ENCODE measurements at places on chromosomes 1 and 21.

DNA sequence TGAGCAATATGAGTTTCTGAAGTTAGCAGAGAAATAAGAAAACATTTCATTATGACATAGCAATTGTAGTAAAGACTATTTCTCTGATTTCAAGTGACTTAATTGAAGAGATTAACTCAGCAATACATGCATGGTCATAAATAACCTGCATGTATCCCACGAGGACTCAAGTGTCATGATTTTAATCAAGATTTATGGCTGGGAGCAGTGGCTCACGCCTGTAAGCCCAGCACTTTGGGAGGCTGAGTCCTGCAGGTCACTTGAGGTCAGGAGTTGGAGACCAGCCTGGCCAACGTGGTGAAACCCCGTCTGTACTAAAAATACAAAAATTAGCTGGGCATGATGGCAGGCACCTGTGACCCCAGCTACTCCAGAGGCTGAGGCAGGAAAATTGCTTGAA, 311.9 kb upstream of the PLD5 start:
- no peak for DNase-seq

DNA sequence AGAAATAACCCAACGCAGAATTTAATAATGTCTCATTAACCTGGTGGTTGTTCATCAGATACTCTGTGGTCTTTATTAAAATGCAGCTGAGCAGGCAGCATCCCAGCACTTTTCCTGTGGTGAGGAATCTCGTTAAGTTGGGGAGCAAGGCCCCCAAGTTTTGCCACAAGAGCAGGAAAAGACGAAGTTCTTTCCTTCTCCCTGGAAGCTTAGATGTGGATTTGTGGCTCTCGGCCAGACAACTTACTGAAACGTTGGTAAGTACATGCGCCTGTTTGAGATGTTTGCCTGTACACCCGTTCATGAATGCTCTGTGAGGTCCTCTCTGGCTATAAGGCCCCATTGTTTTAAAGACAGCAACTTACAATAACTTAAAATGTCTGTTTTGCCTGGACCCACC, 34.3 kb upstream of the PDE9A start:
- no peak for DNase-seq

GRCh38 chr1:53306168-53306567, 21.7 kb downstream of the LRP8 start:
- no peak for DNase-seq

DNA sequence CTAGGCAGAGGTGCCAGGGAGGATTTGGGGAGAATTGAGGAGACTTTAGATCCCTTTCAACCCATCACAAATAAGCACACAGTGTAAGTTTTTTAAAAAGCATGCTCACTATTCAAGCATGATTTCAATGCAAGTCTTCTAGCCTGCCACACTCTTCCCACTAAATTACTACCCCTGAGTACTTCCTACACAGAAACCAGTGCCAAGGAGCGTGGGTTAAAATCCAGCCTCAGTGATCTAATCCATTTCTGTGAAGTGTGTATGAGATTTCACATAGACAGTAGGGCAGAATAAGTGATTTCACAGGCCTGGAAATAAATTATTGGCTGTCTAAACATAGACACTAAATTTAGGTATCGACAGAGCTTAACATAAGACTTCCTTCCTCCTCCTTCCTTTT, 142.9 kb upstream of the ATP1B1 start:
- DNase-seq, result no peak

DNA sequence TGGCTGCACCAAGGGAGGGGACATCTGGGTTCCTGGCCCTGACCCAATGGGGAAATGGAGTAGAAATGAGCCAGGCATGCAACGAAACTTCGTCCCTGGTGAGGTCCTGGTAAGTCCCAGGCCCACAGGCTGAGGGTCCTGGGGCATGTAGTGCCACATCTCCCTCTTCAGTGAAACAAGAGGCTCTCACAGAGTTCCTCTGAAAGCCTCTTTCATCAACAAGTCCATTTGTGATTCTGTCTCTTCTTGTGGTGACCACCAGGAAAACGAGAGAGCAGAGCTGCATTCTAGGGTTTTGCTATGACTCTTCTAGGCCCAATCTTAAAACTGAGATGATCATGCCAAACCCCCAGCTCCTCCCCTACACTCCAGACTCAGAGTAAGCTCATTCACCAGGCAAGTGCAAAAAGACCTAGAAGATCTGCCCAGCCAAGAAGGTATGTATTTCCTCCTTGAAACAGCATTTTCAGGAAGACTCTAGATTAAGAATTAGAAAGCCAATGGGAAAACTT, 24.3 kb upstream of the RNF220 start:
- DNase-seq, result no peak

GRCh38 chr1:66357478-66358197, 176.3 kb upstream of the SGIP1 start:
- no peak for DNase-seq

DNA sequence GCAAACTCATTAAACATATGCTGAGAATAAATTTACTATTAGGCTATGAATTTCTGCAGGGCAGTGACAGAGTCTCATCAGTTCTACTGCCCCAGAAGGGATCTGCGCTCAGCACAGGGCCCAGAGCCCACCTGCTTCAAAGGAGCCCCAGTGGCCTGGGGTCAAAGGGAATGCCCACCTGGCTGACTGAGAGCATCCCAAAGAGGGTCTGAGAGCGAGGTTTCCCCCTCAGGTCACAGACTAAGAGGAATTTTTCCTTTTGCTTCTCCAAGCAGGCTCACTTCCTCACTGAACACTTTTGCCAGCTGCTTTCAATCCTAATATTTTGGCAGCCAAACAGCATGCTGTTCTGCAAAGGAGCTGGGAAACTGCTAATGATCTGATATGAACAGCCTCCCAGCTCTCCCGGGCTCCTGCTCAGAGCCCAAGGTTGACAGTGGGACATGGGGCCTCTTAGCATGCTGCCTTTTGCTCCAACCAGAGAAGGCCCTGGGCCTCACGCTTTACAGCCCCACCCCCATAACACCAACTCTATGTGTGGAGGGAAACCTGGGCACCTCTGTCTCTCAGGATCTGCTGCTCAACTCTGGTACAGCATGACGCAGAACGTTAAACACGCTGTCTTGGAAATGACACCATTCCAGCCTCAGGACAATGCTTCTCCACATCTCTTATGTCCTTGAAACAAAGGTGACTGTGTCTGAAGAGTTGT, 70.7 kb upstream of the SYT6 start:
- DNase-seq, result no peak

GRCh38 chr1:2027961-2028583, 8.9 kb downstream of the GABRD start:
- DNase-seq, result no peak

GRCh38 chr21:42286416-42286815, 28.8 kb downstream of the TFF3 start:
- DNase-seq, result no peak

- DNase-seq, result no peak
Observed at GRCh38 chr1:100347009-100347966, 5.0 kb upstream of the CDC14A start.

DNA sequence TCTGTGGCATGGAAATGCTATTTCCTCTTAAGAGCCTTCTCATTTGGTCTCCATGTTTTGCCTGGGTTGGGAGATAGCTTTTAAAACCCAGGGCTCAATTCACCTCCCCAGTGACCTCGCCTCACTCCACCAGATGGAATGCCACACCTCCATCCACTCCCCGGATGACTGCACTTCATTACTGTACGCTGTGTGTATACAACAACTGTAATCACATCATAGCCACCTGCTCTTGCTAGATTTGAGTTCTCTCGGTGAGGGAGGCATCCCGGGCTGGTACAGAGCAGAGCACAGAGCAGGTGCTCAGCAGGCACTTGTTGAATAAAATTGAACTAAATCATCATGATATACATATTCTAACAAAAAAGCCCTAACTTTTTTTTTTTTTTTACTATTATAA, 26.0 kb downstream of the SDE2 start:
- no peak for DNase-seq

GRCh38 chr1:66182551-66183178, 351.3 kb upstream of the SGIP1 start:
- DNase-seq, result no peak

GRCh38 chr1:117011334-117011733, 9.8 kb downstream of the CD101 start:
- no peak for DNase-seq

DNA sequence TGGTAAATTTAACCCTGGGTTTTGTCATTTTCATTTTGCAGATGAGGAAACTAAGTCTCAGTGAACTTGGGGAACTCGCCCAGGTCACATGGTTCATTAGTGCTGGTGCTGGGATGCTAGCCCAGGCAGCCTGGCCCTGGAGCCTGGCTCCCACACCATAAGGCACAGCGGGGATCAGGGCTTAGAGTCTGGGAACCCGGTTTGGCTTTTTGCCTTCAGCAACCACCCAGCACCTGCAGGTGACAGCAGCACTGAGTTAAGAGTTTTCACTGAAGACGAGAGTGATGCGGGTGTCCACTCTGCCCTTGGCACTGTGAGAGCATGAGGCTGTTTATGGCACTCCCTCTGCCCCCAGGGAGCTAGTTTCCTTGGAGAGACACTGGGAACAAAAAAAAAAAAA, 18.4 kb upstream of the CD101 start:
- no peak for DNase-seq

DNA sequence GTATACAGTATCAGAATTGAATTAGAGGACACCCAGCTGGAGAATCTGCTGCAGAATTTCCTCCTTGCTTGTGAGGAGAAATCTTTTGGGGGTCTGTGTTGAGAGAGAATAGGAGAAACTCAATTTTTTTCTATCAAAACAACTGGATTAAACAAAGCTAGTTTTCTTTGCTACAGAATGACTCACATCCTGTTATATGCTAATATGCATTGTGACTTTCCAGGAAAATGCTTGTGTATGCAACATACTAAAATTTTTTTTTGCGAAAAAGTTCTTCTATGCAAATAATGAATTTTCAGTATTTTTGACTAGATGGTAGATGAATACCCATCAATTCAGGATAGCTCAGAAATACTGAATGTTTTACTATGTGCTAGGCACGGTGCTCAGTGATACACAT, 2.2 kb downstream of the VAMP4 start:
- no peak for DNase-seq

DNA sequence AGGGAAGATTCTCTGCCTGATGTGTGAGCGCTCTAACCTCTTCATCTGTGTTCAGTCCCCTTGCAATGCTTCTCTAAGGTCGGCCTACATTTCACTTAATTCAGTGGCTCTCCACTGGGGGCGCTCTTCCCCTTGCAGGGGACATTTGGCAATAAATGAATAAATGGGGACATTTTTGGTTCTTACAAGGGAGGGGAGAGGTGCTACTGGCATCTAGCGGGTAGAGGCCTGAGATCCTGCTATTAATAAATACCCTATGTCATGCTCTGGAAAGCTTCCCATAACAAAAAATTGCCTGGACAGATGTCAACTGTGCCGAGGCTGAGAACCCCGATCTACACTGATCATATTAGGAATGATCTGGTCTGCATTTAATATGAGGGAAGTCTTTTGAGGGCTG, 25.9 kb upstream of the DNAJC11 start:
- DNase-seq, result no peak

GRCh38 chr1:15056515-15057285, 96.8 kb upstream of the TMEM51 start:
- no peak for DNase-seq

GRCh38 chr1:41716188-41717130, 202.3 kb downstream of the HIVEP3 start:
- DNase-seq, result no peak

GRCh38 chr1:218209351-218209861, 75.7 kb upstream of the RRP15 start:
- DNase-seq, result no peak

All from central memory CD8-positive, alpha-beta T cell (primary cell).